Activated naive CD4-positive, alpha-beta T cell treated with anti-CD3 and anti-CD28 coated beads, Interleukin-2, amount 50 U/mL, for 72 hours (primary cell): ENCODE measurements at places on chromosomes 6 and 20. TPM values are rescaled to one million over a fixed set of nuclear protein-coding genes. Genes with fewer than 3 reads are reported as not detected.

- DNase-seq, result peak; percentile 39
These were observed 204.5 kb upstream of the CDH4 start for GRCh38 chr20:61047515-61047914.

GRCh38 chr6:106160189-106160588 lies 74.1 kb downstream of the PRDM1 start:
- DNase-seq, result no peak

GRCh38 chr6:71478834-71479541 lies 190.4 kb downstream of the OGFRL1 start:
- no peak for DNase-seq

DNA sequence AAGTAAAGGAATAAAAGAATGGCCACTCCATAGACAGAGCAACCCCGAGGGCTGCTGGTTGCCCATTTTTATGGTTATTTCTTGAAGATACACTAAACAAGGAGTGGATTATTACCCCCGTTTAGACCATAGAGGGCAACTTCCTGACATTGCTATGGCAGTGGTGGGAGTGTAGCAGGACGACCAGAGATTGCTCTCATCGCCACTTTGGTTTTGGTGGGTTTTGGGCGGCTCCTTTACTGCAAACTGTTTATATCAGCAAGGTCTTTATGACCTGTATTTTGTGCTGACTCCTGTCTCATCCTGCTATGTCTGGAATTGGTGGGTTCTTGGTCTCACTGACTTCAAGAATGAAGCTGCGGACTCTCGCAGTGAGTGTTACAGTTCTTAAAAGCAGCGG lies 78.7 kb downstream of the C6orf52 start:
- DNase-seq, result no peak

DNA sequence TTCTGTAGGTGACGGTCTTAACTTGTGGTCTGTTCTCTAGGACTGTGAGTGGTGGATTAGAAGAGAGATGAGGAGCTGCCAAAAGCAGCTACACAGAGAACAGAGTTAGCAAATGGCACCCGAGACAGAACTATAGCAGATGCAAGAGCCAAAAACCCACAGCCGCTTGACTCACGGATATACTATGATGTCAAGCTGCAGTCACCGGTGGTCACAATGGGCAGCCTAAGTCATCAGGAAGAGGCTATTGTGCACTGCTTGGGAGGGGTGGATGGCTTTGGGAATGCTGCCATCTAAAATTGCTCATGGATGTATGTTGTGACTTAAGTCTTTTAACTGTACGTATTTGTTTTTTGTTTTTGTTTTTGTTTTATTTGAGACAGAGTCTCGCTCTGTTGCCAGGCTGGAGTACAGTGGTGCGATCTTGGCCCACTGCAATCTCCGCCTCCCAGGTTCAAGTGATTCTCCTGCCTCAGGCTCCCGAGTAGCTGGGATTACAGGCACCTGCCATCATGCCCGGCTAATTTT lies at the start of gene GTSF1L:
Gene GTSF1L (minus strand): TSS at position 192 of the 528 bp plus-strand sequence. CDS start 308 bp downstream, outside the sequence.
- no peak for DNase-seq

- no peak for DNase-seq
These were observed 579.6 kb downstream of the COL12A1 start for GRCh38 chr6:74626288-74626687.

DNA sequence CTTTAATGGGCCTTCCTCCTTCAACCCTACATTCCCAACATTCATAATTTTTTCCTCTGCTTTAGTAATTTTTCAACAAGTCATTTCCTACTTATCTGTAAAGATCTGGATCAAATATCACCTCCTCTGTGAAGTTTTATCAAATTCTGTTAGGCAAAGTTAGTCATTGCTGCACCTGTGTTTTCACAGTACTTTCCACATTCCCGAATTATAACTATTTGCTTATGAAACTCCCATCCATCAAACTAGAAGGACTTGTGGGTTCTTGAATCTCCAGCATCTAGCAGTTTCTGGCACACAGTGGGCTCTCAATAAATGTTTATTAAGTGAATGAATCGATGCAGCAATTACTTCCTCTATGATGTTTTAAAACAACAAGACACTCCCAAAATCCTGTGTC lies 257.6 kb downstream of the HDGFL1 start:
- no peak for DNase-seq

- no peak for DNase-seq
These were observed 1.1 kb downstream of the BNIP5 start for GRCh38 chr6:36335465-36336207.

DNA sequence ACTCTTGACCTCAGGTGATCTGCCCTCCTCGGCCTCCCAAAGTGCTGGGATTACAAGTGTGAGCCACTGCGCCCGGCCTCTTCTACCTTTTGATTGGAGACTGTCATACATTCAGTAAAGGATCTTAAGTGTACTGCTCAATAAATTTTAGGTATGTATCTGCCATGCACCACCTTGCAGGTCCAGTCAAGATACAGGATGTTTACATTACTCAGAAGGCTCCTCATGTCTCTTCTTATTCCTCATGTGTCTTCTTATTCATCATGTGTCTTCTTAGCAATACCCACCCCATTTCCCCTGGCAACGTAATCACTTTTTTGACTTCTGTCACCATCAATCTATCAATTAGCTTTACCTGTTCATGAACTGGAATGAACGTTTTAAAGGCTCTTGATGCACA lies 7.9 kb downstream of the MEA1 start:
- no peak for DNase-seq

DNA sequence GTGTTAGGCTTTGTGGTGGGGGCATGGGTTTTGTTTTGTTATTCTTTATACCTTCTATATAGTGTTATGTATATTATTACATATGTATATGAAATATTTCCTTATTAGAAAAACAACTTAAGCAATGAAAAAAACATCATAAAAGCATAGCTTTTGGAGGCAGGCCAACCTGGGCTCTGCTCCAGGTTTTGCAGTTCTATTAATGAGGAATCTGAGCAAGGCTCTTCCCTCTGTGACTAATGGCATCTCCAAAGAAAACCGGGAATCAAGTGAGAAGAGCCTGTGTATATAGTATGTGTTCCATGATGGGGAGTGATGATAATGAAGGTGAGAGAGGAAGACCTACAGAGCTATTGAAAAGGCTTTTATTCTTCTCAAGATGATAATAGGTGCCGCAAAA lies 291.1 kb downstream of the CLIC5 start:
- no peak for DNase-seq

GRCh38 chr6:42899871-42900270 lies 16.0 kb upstream of the PTCRA start:
- no peak for DNase-seq

DNA sequence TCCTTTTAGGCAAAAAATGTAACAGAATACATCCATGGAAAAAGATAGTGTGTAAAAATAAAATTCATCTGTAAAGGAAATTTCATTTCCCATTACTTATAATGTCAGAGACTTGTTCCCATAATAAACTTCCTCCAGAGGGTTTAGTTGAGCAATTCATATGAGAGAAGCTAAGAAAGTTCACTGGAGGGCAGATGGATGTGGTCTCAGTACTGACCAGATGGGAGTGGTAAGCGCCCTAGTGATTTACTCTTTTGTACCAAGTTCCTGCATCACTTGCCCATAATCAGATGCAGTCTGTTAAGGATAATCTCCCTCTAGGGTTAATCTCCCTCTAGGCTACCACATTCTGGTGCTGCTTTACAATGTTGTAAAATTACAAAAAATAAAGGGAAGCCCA lies 61.7 kb downstream of the ESF1 start:
- DNase-seq, result no peak

DNA sequence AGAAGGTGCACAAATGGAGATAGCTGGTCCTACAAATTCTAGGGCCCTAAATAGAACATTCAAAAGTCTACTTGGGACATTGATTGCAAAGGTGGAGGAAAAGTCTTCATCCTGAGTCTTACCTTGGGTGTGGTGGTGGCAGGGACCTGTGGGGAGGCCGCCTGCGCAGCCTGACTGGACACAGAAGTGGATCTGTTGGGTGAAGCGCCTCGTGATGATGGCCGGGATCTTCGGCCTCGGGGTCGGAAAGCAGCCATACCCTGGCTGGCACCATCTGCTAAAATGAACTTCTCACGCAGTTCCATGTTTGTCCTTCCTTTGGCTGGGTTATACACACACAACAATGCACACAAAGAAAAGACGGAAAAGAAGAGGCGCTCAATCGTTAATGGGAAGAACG lies 179.2 kb downstream of the DST start:
- no peak for DNase-seq

DNA sequence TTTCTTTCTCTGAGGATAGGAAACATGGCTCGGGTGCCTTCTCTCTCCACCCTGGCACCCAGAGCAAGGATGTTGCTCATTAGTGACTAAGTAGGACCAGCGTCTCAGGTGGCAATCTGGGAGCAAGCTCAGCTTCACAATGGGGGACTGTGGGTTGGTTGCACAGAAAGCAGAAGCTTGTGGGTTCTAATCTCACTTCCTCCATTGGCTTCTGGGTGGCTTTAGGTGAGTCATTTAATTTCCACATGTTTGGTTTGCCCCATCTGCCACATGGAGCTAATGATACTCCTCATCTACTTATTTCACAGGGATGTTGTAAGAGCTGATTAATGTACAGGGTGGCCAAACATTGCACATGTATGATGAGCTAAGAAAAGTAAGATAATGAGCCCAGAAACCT lies 54.8 kb upstream of the AKIRIN2 start:
- peak; percentile 22 for DNase-seq

DNA sequence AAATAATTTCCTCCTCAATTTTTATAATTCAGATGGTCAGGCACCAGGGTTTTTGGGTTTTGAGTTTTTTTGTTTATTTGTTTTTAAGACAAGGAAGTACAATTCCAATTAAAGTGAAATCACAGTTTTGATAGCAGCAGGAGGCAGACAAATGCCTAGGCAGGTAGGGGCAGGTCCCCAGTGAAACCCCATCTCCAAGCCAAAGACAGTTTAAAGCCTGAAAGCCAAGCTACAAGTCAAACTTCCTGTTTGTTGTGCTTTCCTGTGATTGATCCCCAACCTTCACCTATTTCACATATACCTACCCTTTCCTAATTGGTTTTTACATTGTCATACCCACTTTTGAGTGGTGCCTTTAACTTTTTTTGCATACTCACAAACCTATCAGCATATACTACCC lies 149.6 kb downstream of the MOXD1 start:
- no peak for DNase-seq

DNA sequence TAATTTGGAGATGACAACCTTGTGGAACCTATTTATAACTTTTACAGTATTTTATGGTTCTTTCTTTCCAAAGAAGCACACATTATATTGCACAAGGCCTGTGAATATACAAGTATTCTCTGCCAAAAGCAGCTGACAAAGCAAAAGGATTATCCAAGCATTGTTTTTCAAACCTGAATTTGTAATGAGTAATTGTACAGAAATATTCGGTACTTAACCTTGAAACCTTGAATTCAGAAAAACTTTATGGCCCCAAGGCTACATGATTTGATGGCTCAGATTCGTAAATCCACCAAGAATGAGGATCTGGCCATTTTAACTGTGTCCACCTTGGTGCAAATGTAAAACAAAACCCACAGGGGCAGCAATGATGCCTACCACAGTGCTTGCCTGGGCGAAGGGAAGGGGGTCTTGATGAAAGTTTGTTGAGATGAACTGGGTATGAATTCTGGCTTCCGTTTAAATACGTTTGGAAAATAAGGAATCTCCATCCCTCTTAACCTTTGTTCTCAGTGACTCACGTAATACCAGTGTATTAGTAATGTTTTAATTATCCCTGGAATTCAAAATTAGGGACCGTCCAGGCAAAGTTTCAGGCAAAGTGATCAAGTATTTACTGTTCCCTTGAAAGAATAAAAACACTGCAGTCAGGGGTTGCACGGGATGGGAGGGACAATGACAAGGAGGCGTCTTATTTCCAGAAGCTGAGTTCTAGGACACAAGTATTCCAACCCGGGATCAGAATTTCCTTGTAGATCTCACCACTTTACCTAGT lies 2.7 kb upstream of the RBM24 start:
- no peak for DNase-seq

DNA sequence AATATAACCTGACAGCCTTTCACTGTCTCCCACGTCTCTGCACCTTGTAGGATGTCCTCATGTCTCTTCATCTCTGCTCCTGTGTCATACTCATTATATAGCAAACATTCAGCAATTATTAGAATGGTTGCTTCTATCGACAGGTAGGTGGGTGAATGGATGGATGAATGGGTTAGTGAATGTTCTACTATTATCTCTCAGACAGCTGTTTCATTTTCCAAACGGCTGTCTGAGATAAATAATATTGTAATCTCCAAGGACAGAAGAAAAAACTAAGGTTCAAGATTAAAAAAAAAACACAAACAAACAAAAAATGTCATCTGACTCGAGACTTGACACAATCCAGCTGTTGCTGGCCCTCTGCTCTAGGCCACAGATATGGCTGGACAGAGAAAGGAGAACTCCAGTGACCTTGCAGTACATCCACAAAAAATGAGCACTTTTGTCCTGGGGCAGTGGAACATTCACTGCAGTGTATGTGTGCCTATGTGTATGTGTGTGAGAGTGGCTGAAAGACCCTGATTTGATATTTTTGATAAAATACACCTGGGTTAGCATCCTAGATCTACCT lies 2.1 kb downstream of the HNF4A start:
- DNase-seq, result no peak

GRCh38 chr6:21710216-21710615 lies 116.7 kb downstream of the SOX4 start:
- DNase-seq, result no peak

GRCh38 chr6:43455531-43456428 lies at the start of gene DLK2:
Gene DLK2, minus strand, starts transcription at chr6:43455548. Its CDS starts 723 bp downstream, at chr6:43454825.
- DNase-seq, result no peak

- no peak for DNase-seq
These were observed 133.8 kb downstream of the CLIC5 start for GRCh38 chr6:45881705-45882467.

- no peak for DNase-seq
These were observed 511.1 kb downstream of the TENT5A start for GRCh38 chr6:81241126-81242041.

GRCh38 chr6:52000064-52000463 lies 87.3 kb downstream of the PKHD1 start:
- no peak for DNase-seq

- DNase-seq, result no peak
These were observed 15.2 kb upstream of the GUCA1A start for GRCh38 chr6:42158011-42158410.

- no peak for DNase-seq
These were observed 95.9 kb upstream of the PLEKHG1 start for GRCh38 chr6:150503586-150504339.

GRCh38 chr20:50995506-50995905 lies 27.4 kb downstream of the KCNG1 start:
- DNase-seq, result no peak

ENPP4 gene
- 12.5 TPM for total RNA-seq

PPDPF gene
- total RNA-seq, result 117 TPM

ADGRB3 gene
- not detected for total RNA-seq

WFDC12 gene
- total RNA-seq, result not detected

TMEM151B gene
- not detected for total RNA-seq

RWDD1 gene
- total RNA-seq, result 18.0 TPM

HSPA1B gene
- 171 TPM for total RNA-seq

JARID2 gene
- total RNA-seq, result 36.3 TPM

UCKL1 gene
- total RNA-seq, result 21.3 TPM

ADGRF4 gene
- total RNA-seq, result not detected

NINL gene
- total RNA-seq, result 3.2 TPM

PHACTR2 gene
- total RNA-seq, result 23.9 TPM
